GF-D8 (cell line): ENCODE measurements at places on chromosomes 6 and 20.

- no peak for DNase-seq
These were observed 37.0 kb downstream of the NDUFAF5 start for GRCh38 chr20:13821876-13822275.

DNA sequence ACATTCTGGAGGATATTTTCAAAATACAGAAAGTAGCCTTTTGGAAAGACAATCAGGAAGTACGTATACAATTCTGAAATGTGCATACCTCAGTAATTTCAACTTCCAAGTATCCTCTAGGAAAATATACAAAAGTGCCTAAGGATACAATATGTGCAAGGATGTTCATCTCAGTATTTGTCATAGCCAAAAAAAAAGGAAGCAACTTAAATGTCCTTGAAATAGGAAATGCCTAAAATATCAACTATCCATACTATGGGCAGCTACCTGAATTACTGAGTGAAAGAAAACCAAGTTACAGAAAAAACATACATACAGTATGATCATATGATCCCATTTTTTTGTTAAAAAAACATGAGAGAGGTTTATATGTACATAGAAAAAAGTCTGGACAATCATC, 1.5 kb downstream of the PPIL1 start:
- no peak for DNase-seq

- DNase-seq: no peak
These were observed 11.1 kb downstream of the GLP1R start for GRCh38 chr6:39059496-39060310.

- no peak for DNase-seq
These were observed 107.7 kb upstream of the BTN3A2 start for GRCh38 chr6:26257272-26257671.

- DNase-seq: no peak
These were observed 103.2 kb upstream of the ARMC2 start for GRCh38 chr6:108744996-108745395.

- DNase-seq: no peak
These were observed 69.2 kb upstream of the CCN6 start for GRCh38 chr6:111984516-111985201.

GRCh38 chr6:125102891-125103290, 50.7 kb upstream of the TPD52L1 start:
- no peak for DNase-seq

DNA sequence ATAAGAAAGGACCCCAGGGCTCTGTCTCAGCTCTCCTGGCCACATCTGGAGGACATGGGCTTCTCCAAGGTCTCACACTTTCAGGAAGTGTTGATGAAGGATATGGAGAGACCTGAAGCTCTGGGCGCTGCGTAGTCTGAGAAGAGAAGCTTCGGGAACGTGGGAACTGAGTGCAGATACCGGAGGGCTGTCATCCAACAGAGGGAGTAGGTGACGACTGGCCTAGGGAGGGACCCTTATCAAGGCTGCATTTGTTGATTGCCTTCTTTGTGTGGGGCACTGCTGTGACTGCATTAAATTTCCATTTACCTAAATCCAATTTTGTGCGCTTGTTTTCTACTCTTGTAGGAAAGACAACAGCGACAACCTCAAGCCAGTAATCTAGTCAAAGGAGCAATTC, 63.4 kb downstream of the PLG start:
- no peak for DNase-seq

- DNase-seq: no peak
These were observed 59.0 kb downstream of the IYD start for GRCh38 chr6:150427843-150428242.

GRCh38 chr20:32205843-32206759, 1.4 kb downstream of the PLAGL2 start:
- DNase-seq: no peak

DNA sequence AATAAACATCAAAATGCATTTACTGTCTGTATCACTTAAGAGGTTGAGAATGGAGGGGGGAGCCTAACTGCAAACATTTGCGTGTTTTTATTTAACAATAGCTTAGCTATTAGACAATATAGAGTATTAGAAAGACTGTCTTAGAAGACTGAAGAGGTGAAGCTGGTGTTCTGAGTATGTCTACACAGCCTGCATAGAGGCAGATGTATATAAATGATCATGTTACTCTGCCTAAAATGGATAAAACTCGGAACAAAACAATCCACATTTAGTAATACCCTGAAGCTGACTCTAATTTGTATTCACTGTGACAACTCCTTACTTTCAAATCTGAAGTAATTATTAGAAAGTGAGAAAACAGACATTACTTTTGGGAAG, 181.9 kb downstream of the GMPR start:
- no peak for DNase-seq

DNA sequence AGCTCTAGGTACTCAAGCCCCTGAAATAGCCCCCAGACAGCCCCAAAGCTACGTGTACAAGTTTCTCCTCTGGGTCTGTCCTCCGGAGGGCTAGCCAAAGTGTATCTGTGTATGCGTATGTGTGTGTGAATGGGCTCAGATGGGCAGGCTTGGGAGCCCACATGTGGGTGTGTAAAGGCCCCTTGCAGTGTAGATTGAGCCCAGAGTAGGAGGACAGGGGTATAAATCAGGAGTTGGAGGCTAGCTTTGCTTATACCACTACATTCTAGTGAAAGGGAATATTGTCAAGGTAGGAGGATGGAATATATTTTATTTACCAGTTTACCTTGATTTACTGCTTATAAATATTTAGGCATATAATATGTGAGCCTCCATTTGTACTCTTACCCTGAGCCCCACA, 9.0 kb upstream of the MAP3K7 start:
- DNase-seq: no peak

GRCh38 chr6:149320796-149321195, 3.3 kb downstream of the TAB2 start:
- DNase-seq: no peak

- no peak for DNase-seq
These were observed 75.4 kb upstream of the INSM1 start for GRCh38 chr20:20292472-20292871.

DNA sequence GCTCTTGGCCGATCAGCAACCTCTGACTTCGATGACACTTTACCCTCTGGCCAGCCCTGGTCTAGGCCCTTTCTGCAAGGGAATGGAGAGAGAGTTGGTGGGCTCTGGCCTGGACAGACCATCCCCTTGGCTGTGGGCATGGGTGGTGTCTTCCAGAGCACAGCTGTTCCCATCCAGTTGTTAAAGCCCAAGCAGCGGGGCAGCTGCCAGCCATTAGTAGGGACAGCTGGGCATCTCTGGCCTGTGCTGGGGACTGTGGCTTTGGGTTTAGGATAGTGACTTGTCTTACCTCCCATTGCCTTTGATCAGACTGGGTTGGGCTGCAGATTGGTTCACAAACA, 2.8 kb downstream of the CDC25B start:
- DNase-seq: no peak

- DNase-seq: no peak
These were observed 18.1 kb upstream of the FAM83D start for GRCh38 chr20:38907918-38908677.

DNA sequence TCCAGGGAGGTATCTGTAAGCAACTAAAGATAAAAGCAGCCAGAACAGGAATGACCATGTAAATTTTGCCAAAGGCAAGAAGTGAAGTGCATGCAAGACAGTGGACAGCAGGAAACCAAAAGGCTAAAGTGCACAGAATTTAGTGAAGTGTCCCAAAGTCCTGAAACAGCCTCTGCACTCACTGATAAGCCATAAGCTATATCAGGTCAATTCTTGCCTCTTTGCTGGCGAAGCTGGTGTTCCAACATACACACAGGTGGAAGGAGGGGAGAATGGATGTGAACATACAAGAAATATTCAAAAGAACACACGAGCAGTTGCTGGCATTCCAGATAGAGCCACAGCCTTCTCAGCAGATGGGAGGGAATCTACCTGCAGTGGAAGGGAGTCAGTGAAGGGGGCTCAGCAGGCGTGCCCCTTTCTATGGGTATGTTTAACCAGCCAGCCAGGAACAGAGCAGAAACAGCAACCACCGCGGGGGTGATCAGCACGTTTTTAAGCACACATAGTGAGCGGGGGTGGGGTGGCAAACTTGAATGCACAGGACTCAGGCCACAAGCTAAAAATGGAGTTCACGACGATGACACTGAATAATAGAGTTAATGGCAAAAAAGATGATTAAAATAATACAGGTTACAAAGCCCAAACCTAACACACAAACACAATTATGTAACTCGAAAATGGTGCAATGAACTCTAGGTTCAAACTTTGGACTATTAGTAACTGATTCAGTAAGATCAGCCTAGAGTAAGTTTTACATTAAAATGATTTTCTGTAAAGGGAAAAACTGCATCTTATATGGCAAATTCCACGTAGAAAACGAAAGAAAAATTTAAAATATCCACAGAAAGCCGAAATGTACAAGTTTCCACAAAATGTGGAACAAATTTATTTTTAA, 1.2 kb downstream of the ECI2 start:
- no peak for DNase-seq

GRCh38 chr6:125307964-125308615, 6.3 kb upstream of the HDDC2 start:
- DNase-seq: no peak

DNA sequence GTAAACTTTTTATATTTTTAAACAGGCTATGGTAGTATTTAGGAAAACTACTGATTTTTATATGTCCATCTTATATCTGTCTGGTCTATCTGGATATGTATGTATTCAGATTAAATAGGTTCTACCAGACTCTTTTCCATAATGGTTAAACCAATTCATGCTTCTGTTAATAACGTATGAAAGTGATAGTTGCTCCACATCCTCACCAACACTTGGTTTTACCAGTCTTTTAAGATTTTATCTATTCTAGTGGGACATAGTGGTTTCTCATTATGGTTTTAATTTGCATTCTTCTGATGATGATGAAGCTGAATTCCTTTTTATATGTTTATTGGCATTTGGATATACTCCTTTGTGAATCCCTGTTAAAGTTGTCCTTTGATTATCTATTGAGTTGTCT, 56.1 kb downstream of the UBR2 start:
- no peak for DNase-seq

- DNase-seq: no peak
These were observed 98.7 kb downstream of the SLC16A10 start for GRCh38 chr6:111185954-111186353.

- DNase-seq: no peak
These were observed 134.9 kb upstream of the THBS2 start for GRCh38 chr6:169388395-169389166.

DNA sequence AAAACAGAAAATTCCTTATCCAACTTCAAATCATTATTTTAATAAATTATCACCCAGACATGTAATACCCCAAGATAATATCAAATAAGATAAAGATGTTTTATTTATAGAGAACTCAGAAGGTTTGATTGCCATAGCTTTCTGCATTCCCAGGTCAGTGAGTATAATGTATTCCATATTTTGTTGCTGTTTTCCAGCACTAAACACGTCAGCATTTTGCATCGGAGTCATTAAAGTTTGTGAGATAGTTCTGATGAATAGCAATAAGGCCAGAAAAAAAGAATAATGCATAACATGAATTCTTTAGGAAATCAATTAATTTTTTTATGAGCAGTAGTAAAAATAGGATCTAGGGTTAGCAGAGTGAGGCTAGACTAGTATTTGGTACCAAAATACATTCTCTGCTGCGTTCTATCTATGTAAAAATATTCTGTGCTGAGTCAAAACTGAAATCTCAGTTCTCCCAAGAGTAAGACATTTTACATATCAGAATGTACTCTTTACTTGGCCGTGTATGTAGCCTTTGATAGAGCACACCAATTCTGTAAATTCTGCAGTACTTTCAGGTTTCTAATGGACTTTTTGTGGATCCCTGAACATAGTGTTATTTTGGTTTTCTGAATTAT, 269.9 kb upstream of the AGPAT4 start:
- DNase-seq: no peak

DNA sequence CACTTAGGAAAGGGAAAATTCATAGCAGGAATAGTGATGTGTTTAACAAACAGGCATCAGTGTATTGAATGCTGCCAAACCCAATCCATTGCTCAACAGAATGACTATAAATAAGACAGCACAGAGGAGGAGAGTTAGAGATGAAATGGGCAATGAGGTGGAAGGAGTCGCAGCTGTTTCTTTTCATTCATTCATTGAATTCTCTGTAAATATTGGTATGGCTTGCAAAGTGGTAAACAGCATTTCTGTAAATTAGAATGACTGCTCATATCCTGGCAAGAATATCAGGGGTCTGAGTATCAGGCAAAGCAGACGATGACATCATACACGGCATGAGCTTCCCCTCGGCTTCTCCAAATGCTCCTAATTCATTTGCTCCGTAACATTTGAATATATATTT, 703.6 kb upstream of the SLC35B3 start:
- DNase-seq: no peak

GRCh38 chr6:170116636-170117035, 174.2 kb downstream of the DLL1 start:
- no peak for DNase-seq

GRCh38 chr6:12102350-12102749, 90.2 kb downstream of the HIVEP1 start:
- DNase-seq: no peak

DNA sequence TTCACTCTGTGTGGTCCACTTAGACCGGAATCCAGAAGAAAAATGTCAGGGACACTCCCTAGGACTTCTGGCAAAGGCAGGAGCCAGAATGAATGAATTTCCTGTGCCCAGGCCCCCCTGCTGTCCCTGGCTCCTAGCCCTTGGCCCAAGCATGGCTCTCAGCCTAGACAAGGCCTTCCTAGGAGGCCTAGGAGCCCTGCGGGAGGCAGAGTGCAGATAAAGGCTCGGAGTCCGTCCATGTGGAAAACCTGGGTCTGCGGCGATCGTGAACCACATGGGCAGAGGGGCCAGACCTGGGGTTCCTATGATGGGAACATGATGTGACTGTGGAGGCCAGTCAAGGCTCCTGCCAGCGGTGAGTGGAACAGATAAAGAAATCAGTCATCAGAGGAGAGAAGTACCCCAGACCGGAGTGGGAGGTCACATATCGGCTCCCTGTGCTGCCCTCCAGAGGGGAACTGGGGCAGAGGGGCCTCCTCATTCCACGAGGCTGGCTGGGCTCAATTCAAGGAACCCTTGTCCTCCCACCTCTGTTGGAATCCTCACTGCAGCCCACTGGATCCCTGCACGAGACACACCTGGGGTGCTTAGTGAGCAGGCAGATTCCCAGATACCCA, 5.9 kb upstream of the VSTM2L start:
- DNase-seq: no peak

- DNase-seq: no peak
These were observed 89.2 kb downstream of the TRMT11 start for GRCh38 chr6:126075335-126076071.

GRCh38 chr6:33380272-33380981, 11.2 kb upstream of the KIFC1 start:
- DNase-seq: no peak

- no peak for DNase-seq
These were observed 284.9 kb upstream of the TBX18 start for GRCh38 chr6:85049282-85049681.

DNA sequence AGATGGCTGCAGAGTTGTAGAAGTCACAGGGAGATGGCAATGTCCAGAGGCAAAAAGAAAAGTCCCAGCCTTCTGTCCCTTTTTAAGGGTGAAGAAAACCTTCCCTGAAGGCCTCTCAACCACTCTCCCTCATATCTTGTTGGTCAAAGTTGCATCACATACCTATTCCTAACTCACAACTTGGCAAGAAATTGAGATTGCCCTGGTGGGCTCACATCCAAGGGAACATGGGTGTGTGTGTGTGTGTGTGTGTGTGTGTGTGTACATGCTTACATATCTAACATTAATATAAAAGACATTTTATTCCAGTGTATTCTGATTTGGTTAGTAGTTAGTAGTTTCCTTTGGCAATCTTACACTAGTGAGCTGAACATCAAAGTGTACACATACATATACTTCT, 144.3 kb upstream of the SALL4 start:
- no peak for DNase-seq

- DNase-seq: no peak
These were observed 126.3 kb upstream of the MYLIP start for GRCh38 chr6:16002332-16003196.

GRCh38 chr6:137728386-137729349, 138.4 kb upstream of the TNFAIP3 start:
- DNase-seq: no peak
